ENCODE measurements at places on chromosomes 5 and 9.

DNA sequence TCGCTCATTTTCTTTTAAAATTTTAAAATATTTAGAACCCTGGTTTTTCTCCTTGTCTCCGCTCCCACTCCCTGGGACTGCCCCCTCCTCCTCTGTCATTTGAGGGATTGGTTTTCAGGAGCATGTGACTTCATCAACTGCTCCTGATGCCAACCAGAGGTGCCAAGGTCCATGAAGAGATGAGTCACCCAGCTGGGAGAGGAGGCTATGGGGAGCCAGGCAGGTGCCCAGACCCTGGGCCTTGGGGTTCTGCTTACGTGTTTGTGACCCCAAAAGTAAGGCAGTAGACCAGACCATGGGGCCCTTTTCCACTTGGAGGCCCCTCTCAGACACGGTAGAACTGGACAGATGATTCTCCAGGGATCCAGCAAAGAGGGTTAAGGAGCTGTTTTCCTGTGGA, 167.0 kb downstream of the FGF18 start:
- no peak for DNase-seq

DNA sequence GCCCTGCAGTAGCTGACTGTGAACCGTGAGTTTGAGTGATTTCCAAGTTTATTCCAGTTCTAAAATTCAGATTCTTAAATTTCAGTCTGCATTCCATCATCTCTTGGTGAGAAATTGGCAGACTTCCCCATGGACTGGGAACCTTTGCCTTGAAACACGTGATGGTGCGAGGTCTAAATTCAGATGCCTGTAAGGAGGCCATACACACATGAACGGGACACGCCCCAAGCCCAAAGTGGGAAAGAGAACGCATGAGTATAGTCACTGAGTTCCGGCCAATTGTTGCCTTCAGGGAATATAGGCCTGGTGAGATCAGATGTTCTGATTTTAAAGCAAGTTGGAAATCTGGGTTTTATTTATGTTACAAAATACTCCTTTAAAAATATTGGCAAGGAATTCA, 1084.4 kb upstream of the WWC1 start:
- no peak for DNase-seq

DNA sequence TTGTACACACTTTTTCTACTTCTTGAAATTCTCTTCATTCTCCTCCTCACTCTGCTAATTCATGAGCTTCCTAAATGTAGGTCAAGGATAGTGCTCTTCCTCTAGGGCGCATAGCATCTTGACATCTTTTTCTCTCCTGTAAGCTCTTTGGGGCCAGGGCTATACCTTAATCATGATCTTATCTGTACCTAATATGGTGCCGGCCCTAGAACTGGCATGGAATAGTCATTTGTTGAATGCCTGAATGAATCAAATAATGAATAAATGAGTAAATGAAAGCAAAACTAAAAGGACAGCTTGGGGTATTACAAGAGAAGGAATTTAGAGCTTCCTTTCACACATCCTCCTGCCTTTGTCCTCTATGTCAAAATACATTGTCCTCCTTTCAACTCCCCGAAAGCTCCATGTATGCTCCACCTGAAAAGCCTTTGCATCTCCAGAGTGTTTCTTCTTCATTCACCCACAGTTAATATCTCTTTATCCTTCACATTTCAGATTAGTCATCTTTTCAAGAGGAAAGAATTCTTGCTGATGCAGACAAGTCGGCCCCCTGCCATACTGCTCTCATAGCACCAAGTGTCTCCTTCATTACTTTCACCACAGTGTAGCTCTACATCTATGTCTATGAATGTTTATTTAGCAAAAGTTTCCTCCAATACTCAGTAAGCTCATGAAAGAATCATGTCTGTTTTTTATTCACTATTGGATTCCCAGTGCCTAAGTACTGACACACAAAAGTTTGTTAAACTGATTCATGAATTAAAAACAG, 16.4 kb upstream of the PPP2R2B start:
- DNase-seq, result no peak

DNA sequence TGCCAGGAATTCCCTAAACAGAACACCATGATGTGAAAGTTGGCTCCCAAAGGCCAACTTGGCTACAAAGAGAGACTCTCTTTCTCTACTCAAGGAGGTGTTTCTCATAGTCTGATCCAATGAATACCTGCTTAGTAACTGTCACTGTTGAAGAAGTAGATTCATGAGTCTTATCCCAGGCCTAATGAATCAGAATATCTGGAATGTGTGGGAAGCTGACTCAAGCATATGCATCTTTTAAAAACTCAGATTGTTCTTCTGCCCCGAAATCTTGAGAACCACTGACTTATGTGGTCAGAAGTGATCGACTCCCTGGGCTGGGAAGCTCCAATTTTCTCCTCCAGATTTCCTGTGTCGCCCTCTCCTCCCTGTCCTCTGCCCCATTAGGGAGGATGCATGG, 345.6 kb downstream of the PLK2 start:
- peak; percentile 81 for DNase-seq

DNA sequence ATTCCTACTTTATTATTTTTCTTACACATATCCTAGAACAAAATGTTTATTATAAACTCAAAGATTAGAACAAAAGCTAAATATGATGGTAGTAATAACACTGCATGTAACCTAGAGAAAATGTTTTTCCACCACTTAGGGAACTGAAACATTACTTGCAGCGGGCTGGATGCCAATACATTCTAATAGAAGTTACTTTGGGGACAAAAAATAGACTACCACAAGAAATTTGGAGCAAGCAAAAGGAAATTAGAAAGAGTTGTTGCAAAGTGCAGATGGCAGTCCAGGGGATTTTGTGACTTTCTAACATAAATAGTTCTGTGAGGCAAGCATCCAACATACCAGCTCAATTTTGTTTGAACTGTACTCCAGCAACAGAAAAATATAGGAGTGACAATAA, 255.3 kb upstream of the GRIN3A start:
- no peak for DNase-seq
